ENCODE measurements at places on chromosomes 5 and 9.

- DNase-seq, result no peak
These were observed 388.0 kb downstream of the ACTL7B start for GRCh38 chr9:108467653-108468324.

DNA sequence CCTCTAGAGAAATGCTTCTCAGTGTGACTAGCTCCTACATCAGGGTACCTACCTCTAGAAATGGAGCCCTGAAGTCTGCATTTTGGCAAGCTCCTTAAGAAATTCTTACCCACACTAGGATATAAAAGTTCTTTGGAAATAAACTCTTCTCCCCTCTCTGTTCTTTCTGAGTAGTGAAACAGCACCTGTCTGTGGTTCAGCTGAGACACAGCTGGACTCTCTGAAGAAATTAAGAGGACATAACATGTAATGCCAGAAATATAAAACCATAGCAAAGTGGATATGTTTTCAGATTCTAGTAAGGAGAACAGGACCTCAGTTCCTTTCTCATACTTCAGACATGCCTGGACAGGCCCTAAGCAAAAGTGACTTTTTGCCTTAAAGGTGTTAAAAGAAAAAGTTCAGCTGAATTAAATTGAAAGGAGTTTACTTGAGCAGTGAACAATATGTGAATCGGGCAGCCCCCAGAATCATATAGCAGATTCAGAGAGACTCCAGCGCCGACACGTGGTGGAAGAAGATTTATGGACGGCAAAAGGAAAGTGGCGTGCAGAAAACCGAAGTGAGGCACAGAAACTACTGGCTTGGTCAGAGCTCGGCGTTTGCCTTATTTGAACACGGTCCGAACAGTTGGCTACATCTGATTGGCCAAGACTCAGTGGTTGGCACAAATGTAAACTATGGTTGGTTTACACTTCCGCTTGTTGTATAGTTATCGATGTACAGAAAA, 64.5 kb downstream of the PRKACG start:
- DNase-seq, result no peak

- peak; percentile 94 for DNase-seq
These were observed at the start of gene PRR16 for GRCh38 chr5:120463991-120464626. Gene PRR16 (plus strand): TSS chr5:120464300.

GRCh38 chr9:17269799-17270198, 135.0 kb downstream of the CNTLN start:
- DNase-seq, result no peak

GRCh38 chr9:30913331-30913730, 1471.1 kb upstream of the ACO1 start:
- no peak for DNase-seq

DNA sequence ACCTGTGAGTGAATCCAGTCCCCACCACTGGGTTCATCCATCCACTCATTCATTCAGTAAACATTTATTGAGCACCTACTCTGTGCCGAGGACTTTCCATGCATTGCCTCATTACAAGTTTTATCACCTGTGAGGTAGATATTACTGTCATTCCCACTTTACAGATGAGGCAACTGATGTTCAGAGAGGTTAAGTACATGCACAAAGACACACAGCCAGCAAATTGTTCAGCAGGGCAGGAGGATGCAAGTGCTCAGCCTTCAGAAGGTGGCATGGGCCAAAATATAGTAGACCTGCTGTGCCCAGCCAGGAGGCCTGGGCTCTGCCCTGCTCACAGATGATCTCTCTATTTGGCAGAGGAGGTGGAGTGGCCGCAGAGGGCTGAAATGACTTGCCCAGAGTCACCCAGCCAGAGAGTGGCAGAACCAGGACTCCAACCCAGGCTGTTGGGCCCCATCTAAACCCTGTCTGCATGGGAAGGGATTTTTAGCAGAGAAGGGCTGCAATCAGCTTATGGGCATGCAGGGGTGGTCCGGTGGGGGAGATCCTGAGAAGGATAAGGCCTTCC, 7.6 kb upstream of the NEURL1B start:
- no peak for DNase-seq

DNA sequence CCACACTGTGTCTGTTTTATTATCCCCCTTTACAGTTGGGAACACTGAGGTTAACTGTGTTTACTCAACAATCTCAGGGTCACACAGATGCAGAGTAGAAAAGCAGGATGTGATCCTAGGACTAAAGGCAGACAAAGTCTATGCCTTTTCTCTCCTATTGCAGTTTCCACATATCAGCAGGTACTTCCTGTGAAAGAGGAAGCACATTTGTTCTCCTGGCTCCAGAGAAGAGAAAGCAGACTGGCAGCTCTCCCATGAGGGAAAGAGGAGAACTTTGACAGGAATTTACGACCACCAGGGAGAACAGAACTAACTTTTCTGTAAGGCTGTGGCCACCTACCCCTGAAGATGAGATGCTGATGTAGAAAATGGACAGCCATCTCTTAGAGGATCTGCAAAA, 84.2 kb upstream of the TNC start:
- no peak for DNase-seq

DNA sequence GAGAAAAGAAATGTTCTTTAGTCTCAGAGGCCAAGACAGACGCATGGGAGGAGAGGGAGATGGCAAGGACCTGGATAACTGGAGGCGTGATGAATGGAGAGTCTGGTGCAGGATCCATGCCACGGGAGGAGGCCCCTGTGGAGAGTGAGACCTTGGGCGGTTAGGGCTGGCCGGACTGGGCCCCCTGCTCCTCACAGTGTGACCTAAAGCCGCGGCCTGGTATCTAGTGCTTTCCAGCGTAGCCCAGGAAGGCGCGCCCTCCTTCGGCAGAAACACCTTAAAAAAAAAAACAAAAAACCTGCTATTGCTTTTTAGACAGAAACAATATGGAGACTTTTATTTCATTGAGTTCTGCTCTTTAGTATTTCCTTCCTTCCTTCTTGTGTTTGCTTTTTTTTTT, 33.1 kb downstream of the SCGB3A1 start:
- DNase-seq, result no peak

- no peak for DNase-seq
These were observed 41.4 kb downstream of the PUM3 start for GRCh38 chr9:2802494-2802921.

GRCh38 chr5:111932199-111932598, 175.2 kb upstream of the NREP start:
- no peak for DNase-seq

DNA sequence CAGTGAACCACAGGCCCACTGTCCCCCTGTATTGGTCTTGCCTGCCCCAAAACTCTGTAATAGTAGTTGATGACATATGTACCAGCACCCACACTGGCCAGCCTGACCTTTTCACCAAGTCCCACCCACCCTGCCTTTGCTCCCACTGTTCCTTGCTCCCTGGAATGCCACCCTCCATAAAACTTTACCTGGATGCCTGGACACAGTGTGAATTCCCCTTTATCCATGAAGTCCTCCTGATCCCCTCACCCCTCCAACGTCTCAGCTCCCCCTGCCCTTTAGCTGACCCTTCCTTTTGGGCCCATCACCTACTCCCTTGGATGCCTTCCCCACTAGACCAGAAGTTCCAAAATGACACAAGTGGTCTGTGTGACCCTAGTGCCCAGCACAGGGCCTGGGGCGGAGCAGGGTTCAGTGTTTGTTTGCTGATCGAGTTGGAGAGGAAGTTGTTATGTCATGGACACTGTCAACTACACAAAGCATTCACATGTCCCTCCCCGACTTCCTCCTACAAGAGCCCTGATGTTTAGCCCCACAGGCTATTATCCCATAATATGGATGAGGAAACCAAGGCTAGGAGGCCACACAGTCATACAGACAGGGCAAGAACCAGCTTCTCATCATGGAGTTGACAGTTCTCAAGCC, 16.1 kb downstream of the AMBP start:
- no peak for DNase-seq

GRCh38 chr9:121694001-121694400, 42.6 kb downstream of the DAB2IP start:
- no peak for DNase-seq

DNA sequence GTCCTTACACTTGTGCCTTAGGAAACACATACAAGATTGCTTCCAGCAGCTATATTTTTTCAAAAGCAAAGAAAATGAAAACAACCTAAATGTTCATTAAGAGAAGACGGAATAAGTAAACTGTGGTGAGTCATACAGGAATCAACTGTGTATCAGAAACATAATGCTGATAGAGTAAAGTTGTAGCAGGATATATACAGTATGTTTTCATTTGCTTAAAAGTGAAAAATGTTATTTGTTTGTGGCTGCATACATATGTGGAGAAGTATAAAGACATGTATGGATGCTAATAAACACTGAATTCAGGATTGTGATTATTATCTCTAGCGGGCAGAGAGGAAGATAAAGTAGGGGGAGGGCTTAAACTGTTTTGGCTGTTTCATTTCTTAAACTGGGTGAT, 8.3 kb downstream of the DCTN4 start:
- no peak for DNase-seq

DNA sequence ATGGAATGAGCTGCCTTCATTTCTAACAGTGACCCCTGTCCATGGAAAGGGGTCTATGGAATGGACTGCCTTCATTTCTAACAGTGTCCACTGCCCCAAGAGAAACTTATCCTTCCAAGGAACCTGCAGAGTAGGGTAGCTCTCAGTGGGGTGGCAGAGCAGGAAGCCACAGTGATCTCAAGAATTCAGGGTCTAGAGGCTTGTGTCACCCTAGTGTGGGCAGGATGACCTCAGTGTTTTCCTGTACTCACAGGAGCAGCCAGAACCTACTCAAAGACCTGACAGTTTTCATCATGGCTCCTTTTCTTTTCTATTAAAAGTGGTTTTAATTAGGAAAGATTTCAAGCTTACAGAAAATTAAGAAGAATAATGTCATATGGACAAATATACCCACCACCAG, 27.5 kb downstream of the SEC61B start:
- DNase-seq, result peak; percentile 65

- DNase-seq, result no peak
These were observed 111.3 kb downstream of the STK32A start for GRCh38 chr5:147346006-147346561.

GRCh38 chr5:135491552-135492318, 39.6 kb upstream of the TIFAB start:
- DNase-seq, result no peak

GRCh38 chr9:12822111-12822510, 47.3 kb downstream of the LURAP1L start:
- peak; percentile 14 for DNase-seq

GRCh38 chr9:81598811-81599210, 90.5 kb downstream of the TLE1 start:
- no peak for DNase-seq

DNA sequence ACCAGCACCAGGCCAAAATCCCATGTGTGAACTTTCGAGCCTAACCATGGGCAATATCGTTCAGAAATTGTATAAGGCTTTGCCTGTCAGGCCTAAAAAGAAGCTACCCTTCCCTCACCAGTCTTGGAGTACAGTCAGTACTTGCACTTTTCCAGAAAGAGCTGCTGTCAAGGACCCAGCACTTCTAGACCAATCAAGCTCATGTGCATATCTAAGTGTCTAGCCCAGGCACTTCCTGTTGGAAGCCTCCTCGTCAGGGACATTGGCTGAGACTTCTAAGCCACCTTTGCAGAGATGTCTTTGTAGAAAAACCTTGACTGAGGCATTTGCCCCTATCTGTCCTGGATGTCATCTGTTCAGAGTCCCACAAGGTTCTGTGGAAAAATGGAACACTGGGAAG, 1930.5 kb downstream of the EFNA5 start:
- DNase-seq, result no peak

GRCh38 chr5:150345716-150346115, 11.8 kb upstream of the TCOF1 start:
- DNase-seq, result peak; percentile 17

DNA sequence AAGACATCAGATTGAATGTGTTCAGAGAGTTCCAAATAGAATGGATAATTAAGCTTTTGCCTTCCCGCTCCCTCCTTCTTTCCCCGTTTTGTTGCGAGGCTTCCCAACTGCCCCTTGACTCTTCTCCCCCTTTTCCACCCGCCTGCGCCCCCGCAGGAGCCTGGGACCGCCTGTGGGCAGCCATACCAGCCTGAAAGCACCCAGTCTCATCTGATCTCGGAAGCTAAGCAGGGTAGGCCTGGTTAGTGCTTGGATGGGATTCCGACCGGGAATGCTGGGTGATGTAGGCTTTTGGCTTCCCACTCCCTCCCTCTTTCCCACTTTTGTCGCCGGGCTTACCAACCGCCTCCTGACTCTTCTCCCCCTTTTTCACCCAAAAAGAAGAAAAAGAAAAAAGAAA, 6.8 kb upstream of the HSD17B4 start:
- DNase-seq, result no peak

DNA sequence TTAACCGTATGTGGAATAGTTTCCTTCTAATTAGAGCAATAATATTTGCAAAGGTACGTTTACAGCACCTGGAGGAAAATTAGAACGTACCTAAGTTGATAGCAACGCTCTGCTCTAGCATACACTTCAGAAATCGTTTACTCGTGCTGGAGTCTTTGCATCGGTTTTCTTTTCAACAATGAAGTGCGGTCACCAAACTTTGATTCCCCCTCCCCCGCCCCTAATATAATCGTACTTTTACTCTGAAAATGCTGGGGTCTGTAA, 506 bp downstream of the ADAMTS19 start:
- no peak for DNase-seq

DNA sequence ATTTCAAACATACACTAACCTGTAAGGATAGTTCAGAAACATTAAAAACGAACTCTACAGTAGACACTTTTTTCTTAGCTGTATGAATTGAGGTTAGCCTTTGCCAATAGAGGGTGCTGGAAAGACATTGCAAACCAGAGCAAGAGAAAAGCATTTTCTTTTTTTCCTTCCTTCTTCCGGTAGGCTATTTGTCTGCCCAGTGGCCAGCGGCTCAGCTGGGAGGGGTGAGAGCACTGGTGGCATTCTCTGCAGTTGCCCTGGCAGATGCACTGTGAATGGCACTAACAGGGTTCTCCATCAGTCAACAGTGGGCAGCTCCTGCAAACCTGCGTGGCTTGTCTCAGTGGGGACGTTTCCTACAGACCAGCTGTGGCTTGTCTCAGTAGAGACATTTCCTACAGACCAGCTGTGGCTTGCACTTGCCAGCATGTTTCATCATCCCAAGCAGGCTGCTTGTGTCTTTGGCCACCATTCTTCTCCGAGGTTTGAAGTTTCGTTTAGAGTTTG, 984.5 kb upstream of the CDH18 start:
- peak; percentile 7 for DNase-seq

DNA sequence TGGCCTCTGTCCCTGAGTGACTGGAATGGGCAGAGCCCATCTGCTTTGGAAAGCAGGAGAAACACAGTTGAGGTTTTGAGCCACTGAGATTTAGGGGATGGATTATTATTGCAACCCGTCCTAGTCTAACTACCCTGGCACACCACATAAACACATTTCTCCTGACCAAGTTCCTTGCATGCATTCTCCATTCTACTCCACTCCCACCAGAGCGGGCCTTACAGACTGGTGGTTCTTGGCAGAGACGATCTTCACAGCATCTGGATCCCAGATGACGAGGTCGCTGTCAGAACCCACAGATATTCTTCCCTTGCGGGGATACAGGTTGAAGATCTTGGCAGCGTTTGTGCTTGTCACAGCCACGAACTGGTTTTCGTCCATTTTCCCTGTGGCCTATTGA, 111.0 kb downstream of the DPYSL3 start:
- no peak for DNase-seq

- no peak for DNase-seq
These were observed 69.4 kb downstream of the FYB1 start for GRCh38 chr5:39149966-39150365.

GRCh38 chr9:124657516-124657915, 113.6 kb downstream of the NR6A1 start:
- no peak for DNase-seq

All from astrocyte of the hippocampus (primary cell).